Kidney epithelial cell (primary cell): ENCODE measurements at places on chromosomes 11 and 22. TPM values are rescaled to one million over a fixed set of nuclear protein-coding genes. Genes with fewer than 3 reads are reported as not detected.

Gene RASL10A
- total RNA-seq = 0.33 TPM in 1 of 2 replicates, not detected in the other

Gene HBB
- not detected in 2 replicates for total RNA-seq

Gene SLC17A6
- not detected in 2 replicates for total RNA-seq

Gene PHETA2
- 4.6 and 8.7 TPM in 2 replicates for total RNA-seq

Gene ALG8
- 18.2 and 31.5 TPM in 2 replicates for total RNA-seq

Gene OR51E2
- total RNA-seq = not detected in 2 replicates

Gene RIMBP3C
- 0.29 and 0.48 TPM in 2 replicates for total RNA-seq

Gene FKBP2
- total RNA-seq = 61.1 and 110 TPM in 2 replicates

DNA sequence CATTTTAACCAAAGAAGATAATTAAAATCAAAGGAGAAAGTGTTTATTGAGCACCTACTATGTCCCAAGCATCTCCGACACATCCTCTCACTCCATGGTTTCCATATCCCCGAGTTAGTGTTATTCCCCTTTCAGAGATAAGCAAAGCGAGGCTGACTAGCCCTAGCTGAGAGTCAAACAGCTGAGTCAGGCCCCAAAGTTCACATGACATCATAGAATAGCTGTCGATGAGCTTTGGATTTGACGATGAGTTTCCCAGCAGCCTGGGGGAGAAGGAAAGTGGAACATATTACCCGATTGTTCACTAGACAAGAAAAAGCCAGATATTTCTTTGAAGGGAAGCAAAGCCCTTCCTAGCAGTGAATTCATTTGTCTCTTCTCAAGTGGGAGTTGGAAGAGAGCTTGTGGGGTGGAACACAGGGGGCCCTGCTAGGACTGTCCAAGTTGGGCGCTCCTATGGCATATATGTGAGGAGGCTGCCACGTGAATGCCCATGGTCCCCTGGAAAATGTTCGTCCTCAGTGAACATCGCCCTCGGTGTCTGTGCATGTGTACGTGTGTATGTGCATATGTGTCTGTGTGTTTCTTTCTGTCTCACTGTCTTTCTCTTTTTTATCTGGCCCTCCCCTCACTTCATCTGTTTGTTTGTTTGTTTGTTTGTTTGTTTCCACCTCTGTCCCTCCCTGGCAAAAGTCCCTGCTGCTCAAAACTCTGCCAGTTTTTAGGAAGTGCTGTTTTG is 493 bp upstream of the CYTH4 start:
- no peak for DNase-seq

GRCh38 chr22:46007003-46007847 is 30.3 kb upstream of the WNT7B start:
- DNase-seq = peak; percentile 72

- peak; percentile 51 for DNase-seq
Observed at GRCh38 chr11:94449437-94449836, 44.2 kb downstream of the MRE11 start.

- DNase-seq = no peak
Observed at GRCh38 chr11:34049028-34049427, 2.5 kb upstream of the CAPRIN1 start.

- no peak for DNase-seq
Observed at GRCh38 chr11:10414181-10414580, 40.9 kb upstream of the AMPD3 start.

DNA sequence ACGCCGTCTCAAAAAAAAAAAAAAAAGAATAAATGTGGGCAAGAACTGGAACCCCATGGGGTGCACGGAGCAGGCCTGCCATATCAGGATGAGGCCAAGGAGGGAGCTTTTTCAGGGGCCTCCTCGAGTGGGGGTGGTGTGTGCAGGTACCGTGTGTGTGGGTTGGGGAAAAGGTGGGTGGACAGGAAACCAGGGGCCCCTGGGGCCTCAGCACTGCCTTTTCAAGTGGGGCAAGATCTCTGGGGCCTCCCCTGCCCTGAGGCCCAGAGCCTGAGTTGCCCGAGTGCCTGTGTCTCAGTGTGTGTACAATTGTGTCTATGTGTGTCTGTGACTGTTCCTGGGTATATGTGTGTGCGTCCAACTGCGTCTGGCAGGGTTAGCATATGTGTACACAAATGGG is 23.8 kb downstream of the TEF start:
- no peak for DNase-seq

GRCh38 chr11:124872280-124872679 is 7.0 kb downstream of the ROBO3 start:
- no peak for DNase-seq

- no peak for DNase-seq
Observed at GRCh38 chr11:69642549-69642912, 1.6 kb downstream of the CCND1 start.

GRCh38 chr11:69359735-69360480 is 66.0 kb downstream of the MYEOV start:
- DNase-seq = no peak

DNA sequence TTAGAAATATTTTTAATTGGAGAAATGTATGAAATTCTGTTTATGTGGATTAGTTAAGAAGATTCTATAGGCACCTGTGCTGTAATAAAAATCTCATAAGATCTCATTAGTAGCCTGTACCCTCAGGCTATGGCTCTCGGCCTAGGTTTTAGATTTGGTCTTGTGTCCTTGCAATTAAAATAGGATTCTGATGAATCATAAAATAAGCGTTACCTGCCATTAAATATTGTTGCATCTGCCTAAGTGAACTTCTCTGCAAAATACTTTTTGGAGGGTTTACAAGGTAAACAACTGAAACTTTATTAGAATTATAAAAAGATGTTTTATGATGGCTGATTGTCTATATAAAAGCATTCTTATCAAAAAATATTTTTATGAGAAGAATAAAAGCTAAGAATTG is 804.1 kb upstream of the ANO3 start:
- DNase-seq = no peak

GRCh38 chr11:118059246-118059940 is 17.5 kb upstream of the TMPRSS4 start:
- DNase-seq = no peak

GRCh38 chr11:120335556-120335907 is 681 bp upstream of the ARHGEF12 start:
- DNase-seq = no peak
